Activated CD4-positive, alpha-beta T cell treated with anti-CD3 and anti-CD28 coated beads, Interleukin-2, amount 50 U/mL, for 1 hour (primary cell): ENCODE measurements at places on chromosomes 12 and 14.

DNA sequence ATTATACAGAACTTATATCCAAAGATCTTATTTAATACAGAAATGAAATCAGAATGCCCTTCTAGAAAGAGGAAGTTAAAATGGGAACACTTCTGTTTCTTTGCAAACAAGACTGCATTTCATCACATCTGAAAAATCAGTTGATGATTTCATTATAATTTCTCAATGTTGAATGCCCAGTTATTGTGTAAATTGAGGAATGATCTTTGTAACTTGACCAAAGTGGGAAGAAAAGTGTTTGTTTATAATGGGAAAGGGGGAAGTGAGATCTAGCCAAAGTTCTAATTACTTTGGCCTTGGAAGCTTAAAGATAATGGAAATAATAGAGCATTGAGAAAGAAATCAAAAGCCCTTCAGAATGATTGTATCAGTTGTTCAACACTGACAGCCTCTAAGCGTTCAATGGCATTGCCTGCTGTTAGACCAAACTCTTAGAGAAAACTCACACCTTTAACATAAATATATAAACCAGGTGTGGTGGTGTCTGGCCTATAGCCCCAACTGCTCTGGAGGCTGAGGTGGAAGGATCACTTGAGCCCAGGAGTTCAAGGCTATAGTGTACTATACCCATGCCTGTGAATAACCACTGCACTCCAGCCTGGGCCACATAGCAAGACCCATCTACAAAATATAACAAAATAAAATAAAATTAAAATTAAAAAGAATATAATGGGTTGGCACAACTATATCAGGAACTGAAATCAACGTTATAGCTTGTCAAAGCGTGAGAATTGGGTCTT lies 9.9 kb upstream of the LYZ start:
- DNase-seq, result no peak

GRCh38 chr14:99564256-99564925 lies 39.6 kb downstream of the CCDC85C start:
- no peak for DNase-seq

DNA sequence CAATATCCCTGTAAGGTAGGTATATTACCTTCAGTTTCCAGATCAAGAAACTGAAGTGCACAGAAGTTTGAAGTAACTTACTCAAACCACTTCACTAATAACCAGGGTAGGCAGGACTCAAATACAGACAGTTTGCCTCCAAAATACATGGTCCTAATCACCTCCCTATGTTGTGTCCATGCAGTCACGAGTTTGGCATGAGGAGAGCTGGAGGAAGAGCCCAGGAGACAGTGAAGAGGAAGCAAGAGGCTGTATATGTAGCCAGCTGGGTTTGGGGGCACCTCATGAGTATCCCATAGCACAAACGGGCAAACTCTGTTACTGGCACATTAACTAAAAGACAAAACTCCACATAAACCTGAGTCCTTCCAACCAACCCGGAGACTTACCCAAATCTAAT lies 79.2 kb downstream of the DUSP16 start:
- no peak for DNase-seq

DNA sequence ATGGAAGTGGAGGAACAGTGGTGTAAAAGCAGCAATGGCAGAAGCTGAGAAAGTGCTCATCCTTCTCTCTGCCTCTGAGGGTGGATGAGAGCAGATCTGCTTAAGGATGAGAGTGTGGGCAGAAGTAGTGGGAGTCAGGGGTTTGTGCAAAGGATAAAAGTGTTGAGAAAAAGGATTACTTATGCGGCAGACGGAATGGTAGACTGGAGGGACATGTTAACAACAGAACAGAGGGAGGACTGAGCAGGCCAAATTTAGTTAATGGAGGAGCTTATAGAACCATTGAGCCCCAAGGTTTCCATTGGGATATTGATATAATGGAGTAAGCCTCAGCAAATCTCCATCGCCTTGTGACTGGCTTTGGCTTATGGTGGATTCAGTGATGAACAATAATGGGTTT lies 25.5 kb downstream of the TRHDE start:
- no peak for DNase-seq

GRCh38 chr12:107983756-107984472 lies 145.2 kb upstream of the WSCD2 start:
- no peak for DNase-seq

DNA sequence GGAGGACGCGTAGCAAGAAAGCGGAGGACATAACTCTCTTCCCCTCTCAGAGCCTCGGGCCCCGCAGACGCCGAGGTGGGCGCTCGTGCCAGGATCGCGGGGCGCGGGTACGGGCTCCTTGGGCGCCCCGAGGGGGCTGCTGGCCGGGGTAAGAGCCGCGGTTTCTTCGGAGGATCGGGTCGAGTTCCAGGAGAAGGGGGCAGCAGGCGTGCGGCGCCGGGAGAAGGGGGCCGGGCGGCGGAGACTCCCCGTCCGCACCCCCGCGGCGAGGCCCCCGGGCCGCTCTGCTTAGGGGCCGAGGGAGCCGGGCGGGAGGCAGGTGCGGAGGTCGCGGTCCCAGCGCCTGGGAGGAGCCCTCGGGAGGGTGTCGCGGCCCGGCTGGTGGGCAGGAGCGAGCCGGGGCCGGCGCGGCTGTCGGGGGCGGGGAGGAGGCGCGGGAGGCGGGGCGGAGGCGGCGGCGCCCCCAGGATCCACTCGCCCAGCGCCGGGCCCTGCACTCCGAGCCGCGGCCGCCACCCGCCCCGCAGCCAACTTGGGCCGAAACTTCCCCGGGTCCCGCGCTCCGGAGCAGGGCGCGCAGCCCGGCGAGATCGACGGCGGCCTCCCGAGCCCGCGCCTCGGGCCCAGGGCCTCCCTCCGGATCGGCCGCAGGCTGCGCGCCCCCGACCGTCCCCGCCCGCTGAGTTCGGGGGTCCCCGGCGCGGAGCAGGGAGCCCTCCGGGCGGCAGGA lies 64.4 kb downstream of the FBXL14 start:
- no peak for DNase-seq

DNA sequence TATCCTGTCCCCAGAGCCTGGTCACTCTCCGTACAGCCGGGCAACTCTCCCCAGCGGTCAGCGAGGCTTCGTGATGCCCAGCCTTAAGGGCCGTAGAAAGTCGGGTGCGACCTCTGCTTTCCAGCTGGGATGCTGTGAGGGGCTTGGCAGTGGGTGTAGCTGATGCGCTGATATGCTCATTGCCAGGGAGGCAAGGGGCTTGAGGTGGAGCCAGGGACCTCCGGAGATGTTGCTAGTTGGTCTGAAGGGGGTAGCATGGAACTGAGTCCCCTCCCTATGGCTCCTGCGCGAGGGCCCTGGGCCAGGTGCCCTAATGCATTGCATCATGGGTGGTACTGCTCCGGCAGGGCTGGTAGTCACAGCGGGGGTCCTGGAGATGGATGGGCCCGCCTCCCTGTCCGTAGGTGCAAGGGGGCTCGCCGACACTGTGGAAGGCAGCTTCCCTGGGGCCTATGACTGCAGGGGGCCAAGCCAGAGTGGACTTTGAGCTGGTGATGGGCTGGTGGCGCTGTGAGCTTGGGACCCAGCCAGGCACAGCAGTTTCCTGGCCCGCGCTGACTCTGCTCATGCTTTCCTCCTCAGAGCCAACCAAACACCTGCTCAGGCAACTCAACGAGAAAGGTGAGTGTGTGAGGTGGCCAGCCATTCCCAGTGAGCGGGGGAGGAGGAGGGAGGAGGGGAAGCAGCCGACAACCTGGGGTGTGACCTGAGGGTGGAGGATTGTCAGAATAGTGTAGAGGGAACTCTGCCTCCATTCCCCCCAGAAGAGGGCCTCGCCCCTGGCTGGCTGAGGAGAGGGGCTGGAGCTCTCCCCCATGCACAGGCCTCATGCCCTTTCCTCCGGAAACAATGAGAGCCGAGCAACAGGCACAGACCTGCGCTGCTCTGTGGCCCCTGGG lies 32.3 kb downstream of the PLEKHG3 start:
- no peak for DNase-seq

DNA sequence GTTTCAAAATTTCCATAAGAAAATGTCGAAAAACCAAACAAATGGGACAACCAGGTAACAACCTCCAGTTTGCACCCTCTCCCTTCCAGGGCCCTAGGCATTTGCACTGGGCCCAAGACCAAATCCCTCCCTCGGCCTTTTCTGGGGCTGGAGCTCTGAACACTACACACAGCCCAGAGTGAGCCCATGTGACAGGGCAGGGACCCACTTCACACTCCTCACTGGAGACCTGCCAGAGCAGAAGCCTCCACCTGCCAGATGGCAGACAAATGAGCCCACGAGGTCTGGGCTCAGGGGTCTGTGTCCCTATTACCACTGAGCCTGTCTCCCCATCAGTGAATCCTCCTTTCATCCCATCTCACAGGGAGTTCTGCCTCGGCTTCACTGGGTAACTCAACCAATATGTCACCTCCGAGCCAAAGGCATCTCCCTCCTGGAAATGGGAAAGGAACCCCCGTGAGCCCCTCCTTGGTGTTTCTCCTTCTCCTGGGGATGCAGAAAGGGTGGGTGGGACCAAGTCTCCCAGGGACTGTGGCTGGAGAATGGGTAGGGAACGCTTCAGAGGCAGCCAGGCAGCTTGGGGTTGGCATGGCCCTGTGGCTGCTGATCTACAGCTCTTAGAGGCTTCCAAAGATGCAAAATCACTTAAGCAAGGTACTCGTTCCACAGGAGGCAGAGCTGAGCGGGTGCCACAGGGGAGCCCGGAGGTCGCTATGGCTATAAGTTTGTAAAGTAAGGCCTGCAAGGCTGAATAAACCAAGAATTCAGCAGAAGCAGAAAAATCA lies 10.6 kb downstream of the VWF start:
- DNase-seq, result no peak

GRCh38 chr14:90235179-90235976 lies 21.0 kb upstream of the PSMC1 start:
- DNase-seq, result peak; percentile 58

DNA sequence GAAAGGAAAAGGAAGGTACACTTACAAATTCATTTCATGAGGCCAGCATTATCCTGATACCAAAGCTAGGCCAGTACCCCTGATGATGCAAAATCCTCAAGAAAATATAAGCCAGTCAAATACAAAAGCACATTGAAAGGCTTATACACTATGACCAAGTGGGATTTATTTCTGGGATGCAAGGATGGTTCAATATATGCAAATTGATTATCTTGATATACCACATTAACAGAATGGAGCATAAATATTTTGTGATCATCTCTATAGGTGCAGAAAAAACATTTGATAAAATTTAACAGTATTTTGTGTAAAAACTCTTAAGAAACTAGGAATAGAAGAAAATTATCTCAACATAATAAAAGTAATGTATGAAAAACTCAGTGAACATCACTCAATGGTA lies 97.0 kb upstream of the BCAT1 start:
- DNase-seq, result no peak

DNA sequence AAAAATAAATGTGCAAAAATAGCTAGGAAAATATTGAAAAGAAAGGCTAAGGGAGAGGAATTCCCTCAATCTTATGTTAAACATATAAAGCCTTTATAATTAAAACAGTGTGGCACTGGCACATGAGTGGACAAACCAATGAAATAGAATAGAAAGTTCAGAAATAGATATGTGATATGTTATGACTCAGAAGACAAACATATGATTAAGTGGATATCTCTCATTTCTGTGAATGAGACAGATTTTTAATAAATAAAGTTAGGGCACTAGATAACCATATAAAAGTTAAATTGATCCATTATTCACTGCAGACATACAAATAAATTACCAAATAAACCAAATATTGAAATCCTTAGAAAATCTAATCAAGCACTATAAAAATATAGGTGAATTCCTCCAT lies 73.0 kb downstream of the ALG10B start:
- DNase-seq, result no peak

DNA sequence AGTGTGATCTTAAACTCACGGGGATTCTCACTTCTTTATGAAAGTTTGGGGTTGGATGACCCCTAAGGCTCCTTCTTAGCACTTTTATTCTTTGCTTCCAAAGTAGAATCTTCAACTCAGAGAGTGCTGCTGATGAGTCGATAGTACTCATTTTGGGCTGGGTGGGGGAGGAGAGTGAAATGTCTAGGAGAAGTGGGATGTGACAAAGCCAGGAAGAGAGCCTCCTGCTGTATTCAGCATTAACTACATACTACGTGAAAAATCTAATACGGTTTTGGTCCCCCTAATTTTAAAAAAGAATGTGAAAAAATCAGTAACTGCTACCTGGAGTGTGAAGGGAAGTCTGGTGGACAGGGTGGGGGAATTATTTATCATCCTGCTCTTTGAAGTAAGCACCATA lies 148.3 kb downstream of the SAMD4A start:
- no peak for DNase-seq

DNA sequence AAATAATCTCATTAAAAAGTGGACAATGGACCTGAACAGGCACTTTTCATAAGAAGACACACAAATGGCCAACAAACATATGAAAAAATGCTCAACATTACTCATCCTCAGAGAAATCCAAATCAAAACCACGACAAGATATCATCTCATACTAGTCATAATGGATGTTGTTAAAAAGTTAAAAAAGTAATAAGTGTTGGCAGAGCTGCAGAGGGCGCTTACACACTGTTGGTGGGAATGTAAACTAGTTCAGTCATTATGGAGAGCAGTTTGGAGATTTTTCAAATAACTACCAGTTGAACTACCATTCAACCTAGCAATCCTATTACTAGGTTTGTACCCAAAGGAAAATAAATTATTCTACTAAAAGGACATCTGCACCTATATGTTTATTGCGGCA lies 47.2 kb downstream of the FOXG1 start:
- DNase-seq, result no peak
